HuH-7.5 (cell line): ENCODE measurements at places on chromosomes 11 and 22.

DNA sequence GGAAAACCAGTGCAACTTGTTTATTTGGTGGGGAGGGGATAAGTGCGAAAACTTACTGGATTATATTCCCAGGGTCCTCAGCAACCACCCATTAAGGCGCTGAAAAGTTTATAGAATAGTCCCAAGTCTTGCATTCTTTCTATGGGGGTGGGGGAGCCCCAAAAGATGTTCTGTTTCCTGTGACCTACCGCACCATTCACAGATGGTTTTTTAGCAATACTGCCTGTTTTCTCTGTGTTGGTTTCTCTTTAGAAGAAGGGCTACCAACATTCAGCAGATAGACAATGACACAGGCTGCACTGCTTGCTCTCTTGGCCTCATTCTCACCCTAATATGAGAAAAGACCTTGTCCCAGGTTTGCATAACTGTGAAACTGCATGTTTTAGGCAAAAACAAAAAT is 86.5 kb downstream of the FAM76B start:
- no peak for DNase-seq

GRCh38 chr11:11263238-11264005 is 89.6 kb downstream of the CSNK2A3 start:
- no peak for DNase-seq

DNA sequence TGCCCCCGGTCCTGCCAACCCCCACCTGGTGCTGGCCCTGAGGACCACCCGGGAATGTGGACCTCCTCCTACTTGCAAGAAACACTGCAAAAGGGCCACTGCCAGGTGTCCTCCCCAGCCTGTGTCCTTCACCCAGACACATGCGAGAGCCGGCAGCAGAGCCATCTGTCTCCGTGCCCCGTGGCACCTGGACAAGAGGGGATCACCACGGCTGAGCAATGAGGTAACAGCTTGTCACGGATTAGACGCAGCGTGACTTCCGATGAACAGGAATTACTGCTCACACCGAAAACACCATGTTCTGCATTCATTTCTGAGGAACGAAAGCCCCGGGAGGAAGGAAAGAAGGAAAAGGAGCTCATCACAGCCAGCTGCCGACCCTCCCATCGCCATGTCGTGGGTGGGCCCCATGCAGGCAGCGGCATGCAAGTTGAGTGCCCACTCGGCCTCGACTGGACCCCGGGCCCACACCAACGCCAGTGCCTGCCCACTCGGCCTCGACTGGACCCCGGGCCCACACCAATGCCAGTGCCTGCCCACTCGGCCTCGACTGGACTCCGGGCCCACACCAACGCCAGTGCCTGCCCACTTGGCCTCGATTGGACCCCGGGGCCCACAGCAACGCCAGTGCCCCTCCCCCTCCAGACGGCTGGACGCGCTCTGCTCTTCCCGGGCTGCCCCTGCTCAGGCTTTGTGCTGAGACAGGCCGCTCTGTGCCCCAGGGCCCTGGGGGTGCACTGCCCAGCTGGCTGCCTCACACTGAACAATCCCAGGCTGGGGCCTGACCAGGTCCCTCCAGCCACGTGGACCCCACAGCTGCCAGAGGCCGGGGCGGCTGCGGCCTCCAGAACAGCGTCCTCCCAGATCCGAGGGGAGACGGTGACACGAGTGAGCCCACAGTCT is 22.0 kb downstream of the CHID1 start:
- DNase-seq: no peak

- no peak for DNase-seq
Measured at GRCh38 chr22:35322893-35323292, 23.2 kb downstream of the TOM1 start.

DNA sequence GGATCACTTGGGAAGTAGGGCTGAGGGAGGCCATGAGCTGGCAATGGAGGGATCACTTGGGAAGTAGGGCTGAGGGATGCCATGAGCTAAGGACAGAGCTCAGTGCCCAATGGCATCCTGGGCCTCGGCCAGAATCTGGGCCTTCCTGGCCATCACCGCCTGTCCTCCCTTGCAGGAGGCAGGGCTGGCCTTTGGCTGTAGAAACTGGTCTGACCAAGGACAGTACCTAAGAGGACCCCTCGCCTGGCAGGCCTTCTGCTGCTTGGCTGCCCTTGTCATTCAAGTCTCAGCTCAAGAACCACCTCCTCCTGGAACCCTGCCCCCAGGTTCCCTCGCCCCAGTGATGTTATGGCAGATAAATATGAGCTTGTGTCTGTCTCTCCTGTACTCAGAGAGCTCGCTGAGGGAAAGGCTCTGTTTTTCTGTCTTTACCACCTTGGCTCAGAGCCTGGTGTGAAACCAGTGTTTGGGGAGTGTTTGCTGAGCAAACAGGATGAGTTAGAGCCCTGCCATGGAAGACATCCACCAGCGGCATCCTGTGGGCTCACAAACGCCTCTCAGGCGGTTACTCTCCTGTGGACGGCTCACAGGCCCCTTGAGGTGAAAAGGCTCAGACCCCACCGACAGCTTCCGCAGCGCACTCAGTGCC is 19.3 kb upstream of the RASL10A start:
- peak; percentile 50 for DNase-seq

DNA sequence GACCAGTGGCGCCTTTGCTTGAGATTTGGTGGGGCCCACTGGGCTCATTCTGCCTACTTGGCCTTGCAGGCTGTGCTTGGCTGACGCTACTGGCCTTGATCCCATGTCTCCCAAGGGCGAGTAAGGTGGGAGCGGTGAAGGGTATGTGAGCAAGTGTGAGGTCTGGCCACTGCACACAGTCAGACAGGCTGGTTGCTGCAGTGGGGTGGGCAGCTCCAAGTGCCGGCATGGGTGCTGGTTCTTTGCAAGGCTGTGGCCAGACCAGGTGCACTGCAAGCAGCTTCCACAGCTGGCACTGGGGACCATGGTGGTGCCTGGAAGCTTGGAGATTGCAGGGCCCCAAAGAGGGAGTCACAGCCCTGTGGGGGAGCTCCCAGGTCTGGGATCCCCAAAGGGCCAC is 33.4 kb upstream of the OR10G7 start:
- no peak for DNase-seq

DNA sequence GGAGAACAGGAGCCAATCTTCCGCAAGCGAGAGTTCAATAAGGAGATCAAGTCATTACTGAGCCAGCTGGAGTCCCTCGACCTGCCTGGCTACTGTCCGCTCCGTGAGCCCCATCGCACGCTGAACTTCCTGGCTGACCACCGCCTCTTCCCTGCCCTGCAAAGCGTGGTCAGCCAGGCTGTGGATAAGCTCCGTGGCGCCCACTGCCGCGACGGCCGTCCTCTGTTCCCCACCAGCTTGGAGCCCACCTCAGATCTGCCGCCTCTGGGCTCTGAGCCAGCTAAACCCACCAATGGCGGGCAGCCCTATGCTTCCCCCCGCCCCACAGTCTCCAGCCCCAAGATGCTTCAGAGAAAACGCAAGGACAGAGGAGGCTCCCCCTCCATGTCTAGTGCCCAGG is 2.3 kb downstream of the CCDC116 start:
- no peak for DNase-seq

DNA sequence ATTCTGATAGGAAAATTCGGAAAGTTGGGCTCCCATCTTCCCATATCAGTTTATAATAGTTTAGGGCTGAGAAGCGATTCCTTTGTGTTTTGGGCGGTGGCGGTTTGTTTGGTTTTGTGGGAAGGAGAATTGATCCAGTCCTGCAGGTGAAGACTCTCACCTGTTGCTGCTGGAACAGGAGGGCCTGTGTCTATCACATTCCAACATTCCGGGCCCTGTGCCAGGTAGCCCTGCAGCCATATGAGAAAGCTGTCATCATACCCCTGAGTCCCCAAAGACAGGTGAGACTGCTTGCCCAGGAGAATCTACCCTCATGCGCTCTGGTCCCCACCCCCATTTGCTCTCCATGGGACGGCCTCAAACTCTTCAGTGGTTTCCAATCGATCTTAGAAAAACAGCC is 62.1 kb downstream of the TRAF6 start:
- no peak for DNase-seq

DNA sequence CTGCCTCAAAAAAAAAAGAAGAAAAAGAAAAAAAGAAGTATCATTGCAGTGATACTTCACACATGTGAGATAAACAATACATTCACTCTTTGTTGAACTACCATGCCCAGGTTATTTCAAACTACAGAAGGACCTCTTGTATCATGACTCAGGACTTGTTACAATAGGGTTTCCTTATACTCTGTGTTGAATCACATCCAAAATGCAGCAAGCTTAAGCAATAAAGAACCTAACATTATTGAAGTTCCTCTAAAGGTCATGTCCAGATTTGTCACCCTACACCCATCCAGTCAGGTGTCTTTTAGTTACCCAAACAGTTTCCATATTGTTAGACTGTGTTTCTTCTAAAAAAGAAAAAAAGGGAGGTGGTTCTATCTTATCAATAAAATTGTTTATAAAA is 26.9 kb upstream of the ALKBH3 start:
- DNase-seq: no peak

GRCh38 chr11:7437696-7438095 is 47.6 kb upstream of the OLFML1 start:
- no peak for DNase-seq

- no peak for DNase-seq
Measured at GRCh38 chr11:62539238-62539925, 7.2 kb downstream of the AHNAK start.

- no peak for DNase-seq
Measured at GRCh38 chr11:117417856-117418255, 90.2 kb downstream of the CEP164 start.

DNA sequence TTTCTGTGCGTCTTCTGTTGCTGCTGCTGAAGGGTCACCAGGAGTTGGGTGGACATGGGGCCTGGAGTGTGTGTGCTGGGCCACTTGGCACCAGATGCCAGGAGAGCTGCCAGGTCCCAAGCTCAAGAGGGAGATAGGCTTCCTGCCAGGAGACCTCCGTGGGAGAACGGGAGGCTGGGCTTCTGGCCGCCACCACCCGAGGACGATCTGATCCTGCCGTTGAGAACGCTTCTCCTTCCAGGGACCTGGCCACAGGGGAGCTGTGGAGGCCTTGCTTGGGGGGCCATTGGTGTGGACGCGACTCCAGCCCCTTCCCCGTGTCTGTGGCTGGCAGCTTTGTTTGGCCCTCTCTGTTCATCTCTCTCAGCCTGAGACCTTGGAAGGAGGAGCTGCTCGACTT is 2.4 kb downstream of the BRSK2 start:
- DNase-seq: no peak

- DNase-seq: no peak
Measured at GRCh38 chr22:42263944-42264343, 6.5 kb downstream of the TCF20 start.

DNA sequence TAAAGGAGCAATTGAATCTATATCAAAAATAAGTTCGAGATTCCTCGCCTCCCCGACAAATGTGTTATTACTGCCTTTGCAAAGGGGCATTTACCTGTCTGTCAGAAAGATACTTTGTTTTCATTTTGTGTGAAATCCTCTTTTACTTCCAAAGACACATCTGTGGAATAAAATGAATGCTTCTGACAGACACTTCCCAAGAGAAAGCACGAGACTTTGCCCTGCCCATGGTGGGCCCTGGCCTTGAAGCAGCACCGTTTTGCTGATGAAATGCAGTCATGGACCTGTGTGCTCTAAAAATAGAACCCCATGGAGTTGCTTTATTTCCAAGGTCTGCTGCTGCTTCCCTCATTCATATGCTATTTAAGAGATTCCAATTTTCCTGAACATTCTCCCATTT is 85.9 kb upstream of the USP47 start:
- DNase-seq: no peak

GRCh38 chr11:270451-271318 is 7.5 kb upstream of the NLRP6 start:
- DNase-seq: no peak

DNA sequence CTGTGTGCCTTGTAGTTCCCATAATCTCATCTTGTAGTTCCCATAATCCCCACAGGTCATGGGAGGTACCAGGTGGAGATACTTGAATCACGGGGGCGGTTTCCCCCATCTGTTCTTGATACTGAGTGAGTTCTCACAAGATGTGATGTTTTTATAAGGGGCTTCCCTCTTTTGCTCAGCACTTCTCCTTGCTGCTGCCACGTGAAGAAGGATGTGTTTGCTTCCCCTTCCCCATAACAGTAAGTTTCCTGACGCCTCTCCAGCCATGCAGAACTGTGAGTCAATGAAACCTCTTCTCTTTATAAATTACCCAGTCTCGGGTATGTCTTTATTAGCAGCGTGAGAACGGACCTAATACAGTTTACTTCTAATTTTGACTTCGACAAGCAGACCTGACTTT is 14.0 kb upstream of the SMIM38 start:
- no peak for DNase-seq

- no peak for DNase-seq
Measured at GRCh38 chr11:125214601-125215565, 50.3 kb downstream of the PKNOX2 start.

DNA sequence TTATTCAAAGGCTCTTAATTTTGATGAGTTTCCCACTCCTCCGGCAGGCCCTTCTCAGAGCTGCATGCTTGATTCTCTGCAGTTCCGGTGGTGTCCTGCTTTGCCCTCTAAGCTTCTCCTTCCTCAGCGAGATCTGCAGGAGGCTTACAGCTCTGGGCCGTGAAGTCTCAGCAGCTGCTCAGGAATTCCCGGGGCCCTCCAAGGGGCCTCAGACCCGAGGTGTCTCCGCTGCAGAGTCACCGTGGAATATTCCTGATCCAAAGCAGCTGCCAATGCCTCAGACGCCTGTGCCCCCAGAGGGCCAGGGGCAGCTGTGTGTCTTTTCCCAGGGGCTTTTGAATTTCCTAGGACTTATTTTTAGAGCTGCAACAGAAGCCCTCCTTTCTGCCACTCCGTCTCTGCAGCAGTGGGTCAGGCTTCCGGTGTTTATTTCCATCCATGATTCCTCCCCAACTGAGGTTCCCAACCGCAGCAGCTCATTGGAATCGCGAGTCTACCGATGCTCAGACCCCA is 37.2 kb downstream of the RPS6KA4 start:
- no peak for DNase-seq

- no peak for DNase-seq
Measured at GRCh38 chr22:30421695-30422480, 3.7 kb upstream of the MTFP1 start.
